Muscle of arm (tissue), 14 donors: ENCODE measurements at places on chromosomes 16 and 17.
A peak's percentile ranks its signal among the peaks of the same experiment; 100 is the strongest.

DNA sequence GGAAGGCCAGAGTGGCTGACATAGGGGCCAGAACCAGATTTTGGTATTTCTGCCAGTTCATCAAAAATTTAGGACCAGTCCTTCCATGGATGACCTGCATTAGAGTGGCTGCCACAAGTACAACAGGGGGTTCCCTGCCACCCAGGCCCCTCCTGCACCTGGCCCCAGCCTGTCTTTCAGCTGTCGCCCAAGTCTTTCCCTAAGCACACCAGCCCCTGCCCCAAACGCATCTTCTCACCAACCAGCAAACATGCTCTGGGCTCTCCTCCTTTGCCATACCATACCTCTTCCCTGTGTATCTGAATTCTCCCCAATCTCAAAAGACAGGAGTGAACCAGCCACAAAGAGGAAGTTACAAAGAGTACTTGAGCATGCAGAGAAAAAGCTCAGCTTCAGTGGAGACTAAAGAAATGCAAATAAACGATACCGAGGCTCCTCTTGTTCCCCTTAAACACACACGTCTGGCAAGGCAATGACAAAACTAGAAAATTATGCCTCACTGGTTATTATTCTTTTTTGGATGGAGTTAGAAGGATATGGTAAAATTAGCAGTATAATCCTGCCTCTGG, 130.6 kb downstream of the DYNLRB2 start:
- no peak for DNase-seq

DNA sequence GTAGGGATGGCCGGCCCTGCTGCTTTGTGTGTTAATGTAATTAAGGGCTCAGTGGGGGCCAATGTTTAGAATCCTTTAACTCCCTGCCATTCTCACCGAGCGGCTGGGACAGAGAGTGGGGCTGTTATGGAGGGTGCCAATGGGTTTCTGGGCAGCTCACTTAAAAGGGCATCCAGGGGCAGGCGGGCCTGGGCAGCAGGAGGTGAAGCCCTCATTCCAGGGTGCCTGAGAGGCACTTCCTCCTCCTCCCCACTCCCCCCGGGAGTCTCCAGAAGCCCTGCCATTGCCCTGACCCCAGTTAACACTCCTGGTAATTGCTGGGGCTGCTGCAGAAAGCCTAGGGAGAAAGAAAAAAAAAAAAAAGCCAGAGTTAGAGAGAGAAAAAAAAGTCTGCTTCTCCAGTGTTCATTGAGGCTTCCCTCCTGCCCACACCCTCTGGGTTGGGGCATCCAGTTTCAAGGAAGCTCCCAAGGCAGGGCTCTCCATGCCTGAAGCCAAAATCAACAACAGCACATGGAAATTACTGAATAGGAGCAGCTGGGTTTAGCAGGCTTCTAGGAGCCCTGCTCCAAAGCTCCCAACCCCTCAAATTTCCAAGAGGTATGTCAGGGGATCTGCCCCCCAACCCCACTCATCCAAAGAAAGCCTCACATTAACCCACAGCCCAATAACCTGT, 28.0 kb downstream of the CUEDC1 start:
- no peak for DNase-seq

DNA sequence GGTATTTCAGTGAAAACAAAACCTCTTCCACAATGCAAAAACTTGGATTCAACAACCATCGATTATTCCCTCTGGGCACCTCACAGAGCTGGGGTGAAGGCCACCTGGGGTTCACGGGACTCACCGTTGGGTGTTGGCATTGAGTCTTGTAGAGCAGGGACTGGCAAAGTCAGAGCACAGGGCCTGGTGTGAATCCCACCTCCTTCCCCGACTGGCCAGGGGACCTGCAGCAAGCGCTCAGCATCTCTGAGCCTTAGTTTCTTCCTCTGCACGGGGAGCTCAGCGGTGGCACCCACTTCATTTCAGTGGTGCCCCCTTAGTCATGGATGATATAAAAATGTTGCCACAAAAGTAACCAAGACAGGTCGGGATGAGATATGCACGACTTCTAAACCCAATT, 100.4 kb downstream of the METRNL start:
- no peak for DNase-seq

DNA sequence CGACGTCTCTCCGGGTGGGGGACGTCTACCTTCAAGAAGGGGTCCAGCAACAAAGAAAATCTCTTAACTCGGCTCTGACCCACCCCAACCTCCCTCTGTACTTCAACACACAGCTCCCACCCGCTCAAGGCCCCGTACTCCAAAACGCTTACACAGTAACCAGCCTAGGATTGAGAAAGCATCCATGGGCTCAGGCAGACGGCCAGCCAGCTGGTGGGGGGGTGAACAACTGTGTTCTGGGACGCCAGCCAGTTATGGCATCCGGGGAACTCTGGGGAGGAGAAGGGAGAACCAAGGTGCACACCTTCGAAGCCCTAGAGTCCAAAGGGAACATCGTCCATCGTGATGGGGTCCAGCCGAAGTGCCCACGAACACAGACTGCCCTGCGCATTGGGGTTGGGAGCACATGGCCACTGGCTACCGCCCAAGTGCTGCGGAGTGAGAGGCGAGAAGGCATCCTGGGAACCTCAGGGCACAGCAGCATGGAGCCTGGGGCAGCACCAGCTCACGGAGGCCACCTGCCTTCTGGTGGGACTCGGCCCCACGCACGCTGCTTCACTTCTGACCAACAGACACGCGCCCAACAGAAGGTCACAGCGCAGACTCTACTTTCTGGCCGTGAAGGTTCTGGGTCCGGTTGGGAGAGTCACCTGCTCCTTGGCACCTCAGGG, 14.3 kb downstream of the SLC16A3 start:
- peak; percentile 63 for DNase-seq

DNA sequence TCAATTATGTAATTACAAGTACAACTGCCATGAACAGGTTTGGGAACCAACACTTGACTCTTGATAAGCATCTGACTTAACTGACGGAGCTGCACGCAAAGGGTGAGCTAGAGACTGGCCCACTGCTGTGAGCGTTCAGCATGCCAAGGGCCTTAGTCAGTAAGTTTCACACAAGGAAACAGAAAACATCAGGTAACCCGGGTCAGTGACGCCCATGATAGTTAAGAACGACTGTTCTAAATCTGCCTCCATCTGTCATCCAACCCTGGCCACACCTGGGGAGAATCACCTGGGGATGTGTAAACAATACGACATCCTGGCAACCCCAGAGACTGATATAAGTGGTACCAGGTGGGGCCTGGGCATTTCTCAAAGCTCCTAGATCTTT, 12.3 kb downstream of the SMIM5 start:
- DNase-seq: no peak
